Posterior cingulate gyrus (tissue), 11 donors: ENCODE measurements at places on chromosomes 7 and 10.

DNA sequence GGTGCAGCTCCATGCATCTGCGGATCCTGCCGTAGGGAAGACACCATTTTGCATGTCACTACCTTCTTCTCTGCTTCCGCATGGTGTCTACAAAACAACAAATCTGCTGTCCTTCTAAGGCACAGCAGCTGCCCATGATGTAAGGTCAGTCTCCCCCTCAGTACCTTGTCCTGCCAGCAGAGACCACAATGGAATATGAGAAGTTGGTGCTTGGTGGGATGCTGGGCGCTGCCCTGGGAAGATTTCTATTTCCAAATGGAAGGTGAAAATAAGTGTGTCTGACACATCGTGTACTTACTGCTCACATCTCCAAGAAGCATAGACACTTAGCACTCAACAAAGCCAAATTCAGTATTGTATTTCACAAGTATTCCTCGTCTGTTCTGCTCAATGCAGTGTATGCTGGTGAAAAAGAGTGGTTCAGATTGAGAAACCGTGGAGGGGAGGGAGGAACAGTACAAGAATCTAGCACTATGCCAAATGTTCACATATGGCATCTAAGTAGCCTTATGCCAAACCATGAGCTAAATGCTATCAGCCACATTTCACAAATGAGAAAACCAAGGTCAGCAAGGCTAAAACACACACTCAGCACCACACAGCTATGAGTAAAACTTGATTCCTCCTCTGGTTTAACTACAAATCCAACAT, 95.0 kb downstream of the GRB10 start:
- no peak for DNase-seq

- DNase-seq = no peak
Measured at GRCh38 chr10:121610798-121611323, 12.6 kb upstream of the FGFR2 start.

GRCh38 chr10:50876429-50876828, 9.0 kb downstream of the A1CF start:
- DNase-seq = no peak

- DNase-seq = no peak
Measured at GRCh38 chr10:79252450-79252849, 94.8 kb upstream of the PPIF start.

GRCh38 chr7:92755680-92756079, 80.7 kb downstream of the CDK6 start:
- DNase-seq = no peak

GRCh38 chr7:102463841-102464576, 654 bp downstream of the ALKBH4 start:
- DNase-seq = no peak

- DNase-seq = no peak
Measured at GRCh38 chr7:31814187-31814586, 127.2 kb downstream of the PPP1R17 start.

- no peak for DNase-seq
Measured at GRCh38 chr7:102258073-102258748, 28.5 kb upstream of the SH2B2 start.

- DNase-seq = no peak
Measured at GRCh38 chr7:28755255-28755654, 202.9 kb downstream of the TRIL start.

GRCh38 chr7:77940647-77941046, 142.1 kb downstream of the PHTF2 start:
- no peak for DNase-seq
